MCF 10A (cell line): ENCODE measurements at places on chromosomes 12 and 14. TPM values are rescaled to one million over a fixed set of nuclear protein-coding genes. Genes with fewer than 3 reads are reported as not detected.

DNA sequence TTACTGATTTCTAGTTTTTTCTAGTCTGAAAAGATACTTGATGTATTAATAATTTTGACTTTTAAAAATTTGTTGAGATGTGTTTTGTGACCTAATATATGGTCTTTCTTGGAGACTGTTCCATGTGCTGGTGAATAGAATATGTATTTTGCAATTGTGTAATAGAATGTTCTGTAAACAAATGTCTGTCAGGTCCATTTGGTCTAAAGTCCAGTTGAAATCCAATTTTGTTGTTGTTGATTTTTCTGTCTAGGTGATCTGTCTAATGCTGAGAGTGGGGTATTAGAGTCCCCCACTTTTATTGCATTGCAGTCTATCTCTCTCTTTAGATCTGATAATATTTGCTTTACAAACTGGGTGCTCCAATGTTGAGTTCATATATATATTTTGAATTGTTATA, 175.8 kb downstream of the RPAP3 start:
- DNase-seq, result no peak

DNA sequence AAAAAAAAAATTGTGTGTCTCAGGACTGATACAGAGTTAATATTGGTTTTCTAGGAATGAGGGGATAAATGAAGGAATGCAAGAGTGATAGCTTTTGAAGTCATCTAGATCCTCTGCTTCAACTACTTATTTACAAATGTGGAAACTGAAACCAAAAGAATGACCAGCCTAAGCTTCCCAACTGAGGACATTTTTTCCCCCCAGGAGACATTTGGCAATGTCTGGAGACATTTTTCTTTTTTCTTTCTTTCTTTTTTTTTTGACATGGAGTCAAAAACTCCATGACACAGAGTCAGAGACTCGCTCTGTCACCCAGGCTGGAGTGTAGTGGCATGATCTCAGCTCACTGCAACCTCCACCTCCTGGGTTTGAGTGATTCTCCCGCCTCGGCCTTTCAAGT, 15.3 kb downstream of the DLK1 start:
- no peak for DNase-seq

DNA sequence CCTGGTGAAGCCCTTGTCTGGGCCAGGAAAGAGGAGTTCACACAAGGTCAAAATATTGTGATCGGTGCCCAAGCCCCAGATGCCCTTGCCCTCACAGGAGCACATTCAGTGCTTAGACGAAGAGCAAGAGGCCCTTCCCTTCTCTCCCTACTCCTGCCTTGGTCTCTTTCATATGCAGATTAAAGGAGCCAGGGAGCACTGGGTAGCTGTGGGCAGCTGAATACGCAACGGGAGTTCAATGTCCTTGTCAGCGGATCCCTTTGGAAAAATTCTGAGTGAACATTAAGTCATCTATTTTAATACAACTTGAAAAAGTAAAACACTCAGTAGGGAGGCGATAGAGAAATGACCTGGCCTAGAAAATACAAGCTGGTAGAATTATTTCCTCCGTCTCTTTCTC, 1489.4 kb downstream of the AACS start:
- no peak for DNase-seq

- DNase-seq, result no peak
These were observed 381.5 kb downstream of the ALG10 start for GRCh38 chr12:34403706-34404376.

- no peak for DNase-seq
These were observed 388.1 kb downstream of the ZFP36L1 start for GRCh38 chr14:68404652-68405183.

DNA sequence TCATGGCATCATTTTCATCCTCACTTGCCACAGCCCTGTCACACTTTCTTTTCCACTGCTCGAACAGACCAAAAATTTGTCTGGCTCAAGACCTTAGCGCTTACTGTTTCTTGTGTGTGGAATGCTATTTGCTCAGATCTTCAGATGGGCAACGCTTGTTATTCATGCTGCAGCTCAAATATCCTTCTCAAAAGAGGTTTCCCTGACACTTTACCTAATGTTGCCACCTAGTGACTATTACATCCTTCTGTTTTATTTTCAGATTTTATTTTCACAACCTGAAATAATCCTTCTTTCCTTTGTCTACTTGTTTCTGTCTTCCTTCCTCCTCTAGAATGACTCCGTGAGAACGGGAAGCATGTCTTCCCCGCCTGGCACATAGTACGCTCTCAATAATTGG, 5.6 kb downstream of the FBXO33 start:
- DNase-seq, result peak; percentile 54

DNA sequence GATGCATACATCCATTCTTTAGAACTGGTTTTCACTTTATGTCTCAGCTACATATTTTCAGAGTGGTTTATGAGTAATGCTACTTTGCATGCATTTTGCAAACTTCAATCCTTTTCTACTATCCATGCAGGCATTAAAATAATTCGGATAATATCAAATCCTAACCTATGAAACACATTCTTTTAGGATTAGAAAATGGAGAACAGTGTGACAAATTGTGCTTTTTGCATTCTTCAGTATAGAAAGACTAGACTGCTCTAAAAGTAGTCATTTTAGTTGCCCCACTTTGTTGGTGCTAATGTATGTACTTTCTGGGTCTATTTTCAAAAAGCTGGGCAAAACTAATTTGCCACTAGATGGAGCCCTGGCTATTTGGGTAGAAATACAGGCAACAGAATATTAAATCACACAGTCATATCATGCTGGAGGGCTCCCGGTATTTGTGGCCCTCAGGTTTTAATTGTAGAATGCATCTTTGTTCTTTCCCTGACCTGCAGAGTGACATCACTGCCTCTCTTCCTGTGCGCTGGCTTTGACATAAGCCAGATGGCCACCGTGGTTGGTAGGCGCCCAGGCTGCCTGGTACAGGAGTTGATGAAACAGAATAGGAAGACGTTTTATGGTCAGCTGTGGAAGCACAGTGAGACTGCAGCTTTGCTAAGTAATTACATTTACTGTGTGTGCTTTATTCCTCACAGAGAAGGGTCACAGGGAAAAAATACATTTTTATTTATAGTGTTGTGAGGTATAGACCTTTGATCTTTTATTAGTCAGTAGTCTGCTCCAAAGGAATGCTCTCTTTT, 28.1 kb downstream of the MSRB3 start:
- peak; percentile 73 for DNase-seq

- no peak for DNase-seq
These were observed 38.9 kb downstream of the FOXN3 start for GRCh38 chr14:89378119-89378518.

SEC23A gene
- total RNA-seq, result 79.3 and 82.4 TPM in 2 replicates

DNA sequence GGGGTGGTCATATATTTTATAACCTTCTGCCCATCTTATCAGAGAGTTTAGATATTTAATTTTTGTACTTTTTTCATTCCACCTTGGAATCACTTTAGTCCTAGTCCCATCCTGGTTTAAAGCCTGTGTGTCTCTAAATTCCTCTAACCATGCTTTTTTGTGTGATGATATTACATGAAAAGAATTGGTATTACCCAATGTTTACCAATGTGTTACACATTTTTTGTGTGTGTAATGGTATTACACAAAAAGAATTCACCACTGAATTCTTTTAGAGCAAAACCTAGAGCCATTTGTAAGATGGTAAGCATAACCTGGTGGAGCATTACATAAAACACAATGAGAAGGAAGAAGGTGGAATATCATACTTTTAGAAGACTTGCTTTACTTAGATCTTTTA, 77.5 kb downstream of the FAR2 start:
- DNase-seq, result no peak

KRT8 gene
- total RNA-seq, result 179 and 230 TPM in 2 replicates

- peak; percentile 26 for DNase-seq
These were observed 1.1 kb upstream of the FAR2 start for GRCh38 chr12:29147731-29148595.

- DNase-seq, result peak; percentile 78
These were observed 83.6 kb upstream of the USP44 start for GRCh38 chr12:95634622-95635621.

GRCh38 chr14:78278464-78279250, 108.5 kb downstream of the NRXN3 start:
- DNase-seq, result no peak

- DNase-seq, result no peak
These were observed 246.6 kb downstream of the CHST11 start for GRCh38 chr12:104703372-104703771.
